Amygdala (tissue), 56 donors: ENCODE measurements at places on chromosomes 7 and 10.

DNA sequence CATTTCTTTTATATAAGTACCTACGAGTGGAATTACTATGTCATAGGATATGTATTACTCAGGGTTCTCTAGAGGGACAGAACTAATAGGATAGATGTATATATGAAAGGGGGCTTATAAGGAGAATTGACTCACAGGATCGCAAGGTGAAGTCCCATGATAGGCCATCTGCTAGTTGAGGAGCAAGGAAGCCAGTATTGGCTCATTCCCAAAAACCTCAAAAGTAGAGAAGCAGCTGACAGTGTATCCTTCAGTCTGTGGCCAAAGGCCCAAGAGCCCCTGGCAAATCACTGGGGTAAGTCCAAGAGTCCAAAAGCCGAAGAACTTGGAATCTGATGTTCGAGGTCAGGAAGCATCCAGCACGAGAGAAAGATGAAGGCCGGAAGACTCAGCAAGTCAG is 59.8 kb downstream of the GALNT17 start:
- DNase-seq = no peak

- DNase-seq = no peak
Observed at GRCh38 chr7:28395404-28395803, 16.9 kb upstream of the CREB5 start.

DNA sequence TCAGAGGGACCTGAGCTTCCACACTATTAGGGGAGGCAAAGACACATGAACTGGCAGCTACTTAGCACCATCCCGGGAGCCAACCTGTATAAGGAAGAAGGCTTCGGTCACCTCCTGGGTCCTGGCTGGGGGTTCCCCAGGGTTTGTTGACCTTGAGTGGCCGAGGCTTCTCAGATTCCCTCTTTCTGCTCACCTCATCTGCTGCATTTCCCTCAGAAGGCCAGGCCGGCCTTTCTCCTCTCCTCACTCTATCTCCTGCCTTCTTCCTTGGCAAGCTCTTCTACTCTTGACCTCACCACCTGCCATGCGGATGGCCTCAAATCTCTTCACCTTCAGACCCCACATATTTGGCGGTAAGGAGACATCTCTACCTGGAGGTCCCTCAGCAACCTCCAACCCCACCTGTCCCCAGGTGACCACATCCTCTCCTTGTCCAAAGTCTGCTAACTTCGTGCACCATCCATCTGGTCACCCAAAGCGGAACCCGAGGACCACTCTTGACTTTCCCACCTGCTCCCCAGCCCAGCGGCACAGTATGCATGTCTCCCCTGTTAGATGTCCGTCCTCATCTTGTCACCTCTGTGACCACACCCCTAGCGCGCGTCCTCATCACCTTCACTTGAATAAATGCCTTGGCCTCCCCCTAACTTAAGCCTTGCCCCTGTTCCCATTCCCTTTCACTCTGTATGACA is 133.8 kb upstream of the UNC5B start:
- no peak for DNase-seq

DNA sequence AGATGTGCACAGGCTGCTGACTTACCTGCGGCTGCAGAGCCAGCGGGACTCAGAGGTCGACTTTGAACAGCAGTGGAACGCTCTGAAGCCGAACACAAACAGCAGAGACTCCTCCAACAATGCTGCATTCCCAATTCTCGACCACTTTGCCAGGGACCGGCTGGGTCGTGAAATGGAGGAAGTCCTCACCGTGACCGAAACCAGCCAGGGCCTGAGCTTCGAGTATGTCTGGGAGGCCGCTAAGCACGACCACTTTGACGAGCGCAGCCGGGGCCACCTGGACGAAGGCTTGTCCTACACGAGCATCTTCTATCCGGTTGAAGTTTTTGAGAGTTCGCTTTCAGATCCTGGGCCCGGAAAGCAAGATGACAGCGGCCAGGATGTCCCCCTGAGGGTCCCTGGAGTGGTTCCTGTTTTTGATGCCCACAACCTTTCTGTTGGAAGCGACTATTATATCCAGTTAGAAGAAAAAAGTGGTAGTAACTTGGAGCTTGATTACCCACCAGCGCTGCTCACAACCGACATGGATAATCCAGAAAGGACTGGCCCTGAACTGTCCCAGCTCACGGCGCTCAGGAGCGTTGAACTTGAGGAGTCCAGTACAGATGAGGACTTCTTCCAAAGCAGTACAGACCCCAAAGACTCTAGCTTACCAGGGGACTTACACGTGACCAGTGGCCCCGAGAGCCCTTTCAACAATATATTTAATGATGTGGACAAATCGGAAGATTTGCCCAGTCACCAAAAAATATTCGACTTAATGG is 19.4 kb upstream of the BHLHA15 start:
- no peak for DNase-seq

DNA sequence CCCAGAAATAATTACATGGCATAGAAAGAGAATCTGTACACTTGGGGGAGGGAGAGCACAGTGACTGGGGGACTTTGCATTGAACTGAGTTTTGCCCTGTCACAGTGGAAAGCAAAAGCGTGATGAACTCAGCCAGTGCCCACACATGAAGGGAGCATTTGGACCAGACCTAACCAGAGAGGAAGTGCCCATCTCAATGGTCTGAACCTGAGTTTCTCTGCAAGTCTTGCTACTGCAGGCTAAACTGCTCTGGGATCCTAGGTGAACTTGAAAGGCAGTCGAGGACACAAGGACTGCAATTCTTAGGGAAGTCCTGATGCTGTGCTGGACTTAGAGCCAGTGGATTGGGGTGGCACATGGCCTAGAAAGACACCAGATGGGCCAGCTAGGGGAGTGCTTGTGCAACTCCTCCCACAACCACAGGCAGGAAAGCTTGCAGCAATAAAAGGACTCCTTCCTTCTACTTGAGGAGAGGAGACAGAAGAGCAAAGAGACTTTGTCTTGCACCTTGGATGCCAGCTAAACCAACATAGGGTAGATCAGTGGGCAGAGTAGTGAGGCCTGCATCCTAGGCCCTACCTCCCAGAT is 259.0 kb downstream of the GRM8 start:
- DNase-seq = no peak

GRCh38 chr10:133225707-133226191 is 4.3 kb upstream of the UTF1 start:
- no peak for DNase-seq

GRCh38 chr10:126663880-126664279 is 6.6 kb downstream of the C10orf90 start:
- no peak for DNase-seq

GRCh38 chr10:31347705-31348104 is 28.7 kb downstream of the ZEB1 start:
- no peak for DNase-seq

DNA sequence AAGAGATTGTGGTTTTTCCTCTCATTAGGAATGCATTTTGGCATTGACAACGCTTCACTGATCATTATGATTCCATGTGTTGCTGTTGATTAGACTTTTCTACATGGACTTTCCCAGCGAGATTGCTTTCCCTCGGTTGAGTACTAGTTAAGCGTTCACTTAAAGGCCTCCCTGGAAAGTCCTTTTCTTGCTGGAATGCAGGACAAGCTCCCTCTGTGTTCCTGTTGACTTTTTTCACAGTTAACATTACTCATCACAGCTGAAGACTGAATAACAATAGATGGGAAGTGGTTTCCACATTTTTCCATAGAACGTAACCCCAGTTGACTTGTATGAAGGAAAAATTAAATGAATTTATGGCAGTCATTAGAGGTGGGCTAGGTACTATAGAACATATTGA is 2.6 kb upstream of the CAV1 start:
- no peak for DNase-seq

GRCh38 chr10:76547352-76547972 is 1090.1 kb downstream of the KCNMA1 start:
- DNase-seq = no peak

- DNase-seq = no peak
Observed at GRCh38 chr10:100485801-100486495, 23.1 kb downstream of the WNT8B start.

- no peak for DNase-seq
Observed at GRCh38 chr10:86801995-86802394, 45.6 kb downstream of the BMPR1A start.

DNA sequence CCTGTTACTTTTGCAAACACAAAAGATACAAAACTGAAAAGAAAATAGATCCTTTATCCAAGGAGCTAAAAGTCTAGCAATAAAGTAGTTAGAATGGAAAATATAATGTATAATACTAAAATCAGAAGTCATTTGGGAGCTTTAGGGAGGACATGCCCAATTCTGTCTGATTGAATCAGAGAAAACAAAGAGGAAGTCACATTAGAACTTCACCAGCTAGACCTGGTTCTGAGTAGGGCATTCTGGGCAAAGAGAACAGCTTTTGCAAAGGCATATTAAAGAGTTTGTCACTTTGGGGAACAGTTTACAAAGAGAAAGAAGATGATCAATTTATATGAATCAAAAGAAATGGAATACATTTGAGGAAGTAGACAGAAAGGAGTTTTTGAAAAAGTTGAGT is 107.0 kb upstream of the PRSS1 start:
- DNase-seq = no peak

- DNase-seq = peak; percentile 58
Observed at GRCh38 chr10:110872145-110872983, 636 bp downstream of the PDCD4 start.
